ENCODE measurements at places on chromosomes 4 and X.
A peak's percentile ranks its signal among the peaks of the same experiment; 100 is the strongest.

DNA sequence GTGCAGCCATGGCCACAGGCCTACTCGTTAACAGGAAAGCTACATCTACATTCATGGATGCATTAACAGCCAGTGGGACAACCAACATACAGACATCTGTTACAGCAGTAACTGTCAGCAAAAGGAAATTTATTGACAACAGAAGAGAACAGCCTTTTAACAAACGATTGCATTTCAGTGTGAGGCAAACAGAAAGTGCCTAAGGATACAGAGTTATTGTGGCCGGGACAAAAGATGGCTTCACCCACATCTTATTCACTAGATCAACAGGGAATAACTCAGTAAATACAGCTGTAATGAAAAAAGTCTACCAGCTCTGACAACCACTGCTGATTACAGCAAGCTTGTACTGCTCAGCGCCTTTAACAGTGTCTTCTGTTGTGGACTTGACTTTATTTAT lies 61.5 kb upstream of the TBL1X start:
- no peak for DNase-seq

DNA sequence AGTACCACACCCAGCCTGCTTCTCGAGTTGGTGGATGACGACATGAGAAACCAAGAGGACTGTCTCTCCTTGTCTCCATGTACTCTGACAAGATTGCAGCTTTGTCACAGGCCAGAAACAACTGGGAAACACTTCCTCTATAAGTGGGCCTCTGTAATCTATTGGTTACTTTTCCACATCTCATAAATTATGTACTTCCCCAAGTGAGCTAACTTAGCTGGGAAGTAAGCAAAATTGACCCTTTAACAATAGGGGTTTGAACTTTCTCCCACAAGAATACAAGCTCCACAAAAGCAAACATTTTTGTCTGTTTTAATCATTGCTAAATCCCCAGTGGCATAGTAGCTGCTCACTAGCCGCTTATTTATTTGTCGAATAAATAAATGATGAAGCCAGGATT lies 14.1 kb upstream of the USO1 start:
- DNase-seq = no peak

DNA sequence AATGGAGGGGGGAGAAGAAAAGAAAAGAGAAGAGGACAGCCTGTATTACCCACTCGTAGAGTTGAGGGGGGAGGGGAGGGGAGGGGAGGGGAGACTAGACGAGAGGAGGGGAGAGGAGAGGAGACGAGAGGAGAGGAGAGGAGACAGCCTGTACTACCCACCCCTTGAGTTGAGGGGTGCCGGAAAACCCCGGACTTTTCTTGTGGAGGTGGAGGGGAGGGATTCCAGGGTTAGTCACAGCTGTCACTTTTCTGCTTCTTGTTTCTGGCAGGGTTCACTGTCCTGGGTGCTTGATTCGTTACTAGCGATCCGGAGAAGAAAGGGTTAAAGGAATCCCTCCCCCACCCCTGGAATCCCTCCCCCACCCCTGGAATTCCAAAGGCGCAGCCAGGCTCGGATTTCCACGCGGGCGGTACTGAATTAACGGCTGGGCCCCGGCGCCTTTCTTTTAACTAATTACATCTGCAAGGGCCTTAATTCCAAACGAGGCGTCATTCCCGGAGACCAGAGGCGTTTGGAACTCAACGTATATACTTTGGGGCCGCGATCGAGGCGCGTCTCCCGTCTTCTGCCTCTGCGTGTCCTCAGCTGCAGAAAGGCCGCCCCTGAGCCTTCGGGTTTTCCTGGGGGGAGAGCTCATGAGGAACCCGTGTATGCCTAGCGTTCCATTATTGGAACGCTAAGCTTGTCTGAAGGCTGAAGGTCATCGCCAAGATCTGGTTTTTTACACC lies 20.1 kb upstream of the CSF2RA start:
- DNase-seq = no peak

DNA sequence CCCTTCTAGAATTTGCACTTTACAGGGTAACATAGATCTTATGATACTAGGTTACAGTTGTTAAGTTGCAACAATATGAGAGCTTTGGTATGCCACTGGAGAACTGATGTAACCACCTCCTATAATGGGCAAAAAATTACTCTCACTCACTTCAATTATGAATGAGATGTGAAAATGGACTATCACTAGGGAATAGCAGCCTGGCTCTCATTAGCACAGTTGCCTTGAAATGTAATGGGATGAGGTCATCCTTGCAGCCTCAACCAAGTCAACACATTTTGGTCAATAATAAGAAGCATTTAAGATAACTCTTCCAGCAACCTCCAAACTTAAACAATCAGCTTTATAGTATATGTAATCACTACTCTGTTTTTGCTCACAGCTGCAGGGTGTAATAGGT lies 69.4 kb downstream of the TBC1D9 start:
- no peak for DNase-seq

GRCh38 chr4:113141901-113142346 lies 92.5 kb downstream of the ANK2 start:
- DNase-seq = peak; percentile 19

GRCh38 chr4:16259889-16260246 lies 33.6 kb upstream of the TAPT1 start:
- DNase-seq = no peak

- no peak for DNase-seq
Measured at GRCh38 chrX:129452523-129452922, 70.8 kb downstream of the SMARCA1 start.

GRCh38 chr4:174274436-174274835 lies 9.0 kb downstream of the FBXO8 start:
- DNase-seq = no peak

DNA sequence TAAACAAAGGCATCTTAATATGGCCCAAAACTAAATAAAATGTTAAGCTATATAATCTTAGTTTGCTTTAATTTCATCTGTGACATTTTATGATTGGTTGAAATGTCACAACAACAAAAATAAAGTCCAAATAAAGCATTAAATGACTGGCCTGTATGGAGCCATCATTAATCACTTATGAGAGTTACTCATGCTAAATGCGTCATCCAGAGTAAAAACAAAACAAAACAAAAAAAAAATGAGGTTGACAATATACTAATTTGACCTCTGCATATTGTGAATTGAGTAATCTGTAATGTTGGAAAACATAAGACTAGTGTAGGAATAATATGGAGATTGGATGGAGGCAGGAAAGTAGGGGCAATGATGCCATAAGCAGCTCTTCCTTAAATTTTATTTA lies 139.7 kb downstream of the MAPK10 start:
- DNase-seq = no peak

- DNase-seq = no peak
Measured at GRCh38 chr4:76058302-76058701, 16.2 kb upstream of the ART3 start.

DNA sequence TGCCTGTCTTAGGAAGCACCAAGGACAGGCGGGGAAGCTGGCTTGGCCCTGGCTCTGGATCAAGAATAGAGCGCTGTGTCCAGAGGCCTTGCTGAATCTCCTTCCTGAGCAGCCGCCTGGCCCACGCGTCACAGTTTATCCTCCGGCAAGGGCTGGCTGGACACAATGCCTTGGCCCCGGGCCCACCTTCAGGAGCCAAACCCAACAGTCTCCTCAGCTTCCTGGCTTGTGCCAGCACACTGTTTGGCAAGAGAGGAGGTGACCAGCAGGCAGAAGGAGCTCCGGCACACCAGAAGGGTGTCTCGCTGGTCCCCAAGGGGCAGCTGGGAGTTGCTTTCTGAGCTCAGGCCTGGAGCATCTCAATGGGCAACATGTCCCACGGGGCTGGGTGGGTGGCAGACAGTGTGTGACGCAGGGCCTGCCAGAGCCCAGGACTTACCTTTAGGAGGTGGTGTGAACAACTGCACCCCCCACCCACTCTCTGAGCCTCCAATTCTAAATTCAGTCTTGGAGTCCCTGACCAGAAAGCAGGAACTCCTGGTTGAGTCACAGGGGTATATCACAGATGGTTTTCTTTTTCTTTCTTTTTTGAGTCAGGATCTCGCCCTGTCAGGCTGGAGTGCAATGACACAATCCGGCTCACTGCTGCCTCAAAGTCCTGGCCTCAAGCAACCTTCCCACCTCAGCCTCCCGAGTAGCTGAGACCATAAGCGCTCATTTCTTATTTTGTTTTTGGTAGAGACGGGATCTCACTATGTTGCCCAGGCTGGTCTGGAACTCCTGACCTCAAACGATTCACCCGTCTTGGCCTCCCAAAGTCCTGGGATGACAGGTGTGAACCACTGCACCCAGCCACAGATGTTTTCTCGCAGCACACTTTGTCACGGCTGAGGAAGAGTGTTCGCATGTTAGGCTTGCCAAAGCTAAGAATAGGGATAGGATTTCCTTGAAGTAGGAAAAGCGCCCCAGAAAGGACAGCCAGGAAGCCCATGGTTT lies 361.2 kb downstream of the BCOR start:
- no peak for DNase-seq

DNA sequence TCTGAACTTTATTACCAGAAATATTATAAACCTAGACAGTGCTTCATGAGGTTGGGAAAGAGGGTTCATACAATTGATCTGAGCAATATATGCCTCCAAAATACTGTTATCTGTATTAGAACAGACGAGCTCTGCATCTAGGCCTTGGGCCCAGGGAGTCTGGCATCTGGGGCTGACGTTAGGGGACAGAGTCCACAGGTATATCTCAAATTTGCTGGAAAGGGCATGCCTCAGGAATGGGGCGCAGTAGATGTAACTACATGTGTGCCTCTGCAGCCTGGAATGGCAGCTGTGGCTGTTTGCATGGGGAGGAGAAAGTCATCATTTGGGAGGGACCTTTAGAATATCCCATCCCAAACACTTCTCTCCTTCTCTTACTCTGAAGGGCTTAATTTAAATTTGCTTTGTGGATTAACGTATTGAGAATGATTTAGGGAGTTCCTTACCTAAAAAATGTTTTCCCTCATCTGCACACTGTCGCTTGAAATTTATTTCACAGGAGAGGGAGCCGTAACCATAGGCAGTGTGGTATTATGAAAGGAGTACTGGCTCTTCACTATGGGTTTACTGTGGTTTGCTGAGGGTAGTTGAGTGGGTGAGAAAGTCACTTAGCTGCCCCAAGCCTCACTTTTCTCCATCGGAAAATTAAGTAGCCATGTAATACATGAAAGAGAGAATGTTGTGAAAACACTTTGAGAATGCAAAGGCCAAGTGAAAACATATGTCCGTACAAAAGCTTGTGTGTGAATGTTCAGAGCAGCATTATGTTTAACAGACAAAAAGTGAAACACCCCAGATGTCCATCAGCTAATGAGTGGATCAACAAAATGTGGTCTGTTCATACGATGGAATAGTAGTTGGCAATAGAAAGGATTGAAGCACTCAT lies 5.9 kb downstream of the ADD1 start:
- DNase-seq = no peak

DNA sequence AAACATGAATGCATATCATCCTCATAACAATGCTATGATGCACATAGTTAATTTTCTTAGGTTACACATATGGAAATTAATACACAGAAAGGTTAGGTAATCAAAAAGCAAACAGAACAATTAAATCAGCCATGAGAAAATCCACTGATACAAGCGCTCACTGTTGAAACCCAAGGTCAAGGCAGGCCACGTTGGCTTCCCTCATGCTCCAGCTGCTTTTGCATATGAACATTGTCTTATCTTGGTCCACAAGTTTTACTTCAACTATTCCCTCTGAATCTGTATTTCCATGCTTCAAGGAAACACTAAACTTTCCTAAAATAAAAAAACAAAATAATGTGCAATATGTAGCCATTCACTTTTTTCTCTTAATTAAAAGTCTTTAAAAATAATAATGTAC lies 34.5 kb upstream of the PLA2G12A start:
- DNase-seq = no peak

- DNase-seq = no peak
Measured at GRCh38 chr4:84264652-84265051, 234.4 kb downstream of the NKX6-1 start.

- DNase-seq = no peak
Measured at GRCh38 chrX:40094900-40095582, 2.7 kb downstream of the BCOR start.

GRCh38 chr4:122525865-122526264 lies 69.3 kb upstream of the IL2 start:
- DNase-seq = no peak

GRCh38 chr4:74716436-74716765 lies 77.9 kb downstream of the BTC start:
- DNase-seq = no peak

DNA sequence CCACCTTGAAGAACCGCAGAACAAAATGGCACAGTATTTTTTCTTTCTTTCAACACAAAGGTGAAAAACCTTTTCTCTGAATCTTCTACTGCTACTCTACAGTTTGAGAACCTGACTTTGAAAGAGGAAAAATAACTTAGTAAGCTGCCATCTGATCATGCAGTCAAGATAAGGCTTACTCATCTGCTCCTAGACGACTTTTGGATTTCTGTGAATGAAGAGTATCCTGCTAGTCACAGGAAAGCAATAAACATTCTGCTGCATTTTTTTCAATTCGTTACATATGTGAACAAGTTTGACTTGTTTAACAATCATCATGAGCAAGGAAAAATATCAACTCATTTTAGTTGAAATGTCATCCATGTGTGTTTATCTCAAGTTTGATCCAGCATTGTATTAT lies 25.2 kb downstream of the TIGD2 start:
- DNase-seq = no peak

- no peak for DNase-seq
Measured at GRCh38 chrX:34467437-34467836, 189.6 kb downstream of the TMEM47 start.

DNA sequence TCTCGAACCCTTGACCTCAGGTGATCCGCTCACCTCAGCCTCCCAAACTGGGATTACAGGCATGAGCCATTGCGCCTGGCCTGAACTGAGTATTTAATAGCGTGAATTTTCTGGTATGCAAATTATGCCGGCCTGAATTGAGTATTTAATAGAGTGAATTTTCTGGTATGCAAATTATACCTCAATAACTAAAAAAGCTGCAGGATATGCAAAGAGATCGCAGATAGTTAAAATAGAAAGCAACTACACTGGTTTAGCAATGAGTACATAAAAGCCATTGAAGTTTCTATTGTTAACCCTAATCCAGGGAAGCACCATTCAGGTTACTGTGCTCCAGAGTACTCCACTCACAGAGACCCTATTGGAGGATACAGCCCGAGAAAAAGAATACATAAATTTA lies 22.8 kb downstream of the FBXW7 start:
- DNase-seq = no peak

DNA sequence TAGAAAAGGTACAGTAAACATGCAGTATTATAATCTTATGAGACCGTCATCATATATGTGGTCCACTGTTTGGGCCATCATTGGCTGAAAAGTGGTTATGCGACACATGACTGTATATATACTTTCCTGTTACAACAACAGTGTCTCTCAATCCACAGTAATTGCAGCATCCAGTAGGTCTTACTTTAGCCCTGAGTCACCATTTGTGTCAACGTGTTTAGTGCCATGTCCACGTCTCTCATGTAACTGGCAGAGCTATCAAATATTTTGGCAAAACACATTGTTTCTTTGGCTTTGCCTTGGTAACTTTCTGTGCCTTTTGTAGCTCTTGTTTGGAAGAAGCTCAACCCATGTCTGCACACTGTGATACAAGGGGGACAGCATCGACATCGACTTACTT lies 73.8 kb downstream of the CD38 start:
- DNase-seq = no peak

DNA sequence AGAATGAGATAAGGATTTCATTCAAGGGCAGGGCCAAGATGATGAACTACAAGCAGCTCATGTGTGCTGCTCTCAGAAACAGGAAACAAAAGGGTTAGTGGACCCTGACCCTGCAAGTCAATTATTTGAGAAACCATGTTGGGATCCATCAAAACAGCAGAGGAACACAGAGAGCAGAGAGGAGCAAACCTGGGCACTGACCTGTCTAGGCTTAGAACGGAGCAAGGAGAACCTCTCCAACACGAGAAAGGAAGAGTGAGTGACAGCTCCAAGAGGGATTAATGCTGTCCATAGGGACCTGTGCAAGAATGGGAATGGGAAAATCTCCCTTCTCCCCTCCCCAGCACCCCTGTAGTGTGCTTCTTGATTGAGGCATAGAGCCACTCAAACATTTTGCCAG lies 53.9 kb upstream of the UGT2B4 start:
- DNase-seq = no peak
